ENCODE measurements at places on chromosomes 4 and X.

GRCh38 chrX:1734806-1735205 is 119.9 kb downstream of the ASMT start:
- no peak for DNase-seq

GRCh38 chr4:61740886-61741285 is 540.8 kb downstream of the ADGRL3 start:
- DNase-seq, result no peak

- no peak for DNase-seq
Observed at GRCh38 chrX:106208154-106208553, 40.0 kb downstream of the PWWP3B start.

GRCh38 chr4:148828291-148828690 is 386.1 kb upstream of the NR3C2 start:
- DNase-seq, result no peak

DNA sequence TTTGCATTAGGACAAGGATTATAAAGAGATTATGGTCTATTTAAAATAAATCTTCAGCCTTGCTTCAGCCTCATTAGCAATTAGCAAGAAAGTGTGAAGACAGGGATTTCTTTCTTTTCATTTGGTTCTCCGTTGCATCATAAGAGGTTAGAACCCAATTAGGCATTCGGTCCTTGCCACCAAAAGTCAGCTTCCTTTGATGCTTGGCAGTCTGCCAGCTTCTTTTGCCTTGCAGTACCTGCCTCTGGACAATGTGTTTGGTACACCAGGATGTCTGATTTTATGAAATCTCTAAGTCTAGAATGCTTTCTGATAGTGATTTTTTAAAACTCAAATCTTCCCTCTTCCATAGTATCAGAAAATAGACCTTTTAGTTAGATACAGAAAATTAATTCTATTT is 12.4 kb downstream of the SMIM20 start:
- DNase-seq, result no peak

DNA sequence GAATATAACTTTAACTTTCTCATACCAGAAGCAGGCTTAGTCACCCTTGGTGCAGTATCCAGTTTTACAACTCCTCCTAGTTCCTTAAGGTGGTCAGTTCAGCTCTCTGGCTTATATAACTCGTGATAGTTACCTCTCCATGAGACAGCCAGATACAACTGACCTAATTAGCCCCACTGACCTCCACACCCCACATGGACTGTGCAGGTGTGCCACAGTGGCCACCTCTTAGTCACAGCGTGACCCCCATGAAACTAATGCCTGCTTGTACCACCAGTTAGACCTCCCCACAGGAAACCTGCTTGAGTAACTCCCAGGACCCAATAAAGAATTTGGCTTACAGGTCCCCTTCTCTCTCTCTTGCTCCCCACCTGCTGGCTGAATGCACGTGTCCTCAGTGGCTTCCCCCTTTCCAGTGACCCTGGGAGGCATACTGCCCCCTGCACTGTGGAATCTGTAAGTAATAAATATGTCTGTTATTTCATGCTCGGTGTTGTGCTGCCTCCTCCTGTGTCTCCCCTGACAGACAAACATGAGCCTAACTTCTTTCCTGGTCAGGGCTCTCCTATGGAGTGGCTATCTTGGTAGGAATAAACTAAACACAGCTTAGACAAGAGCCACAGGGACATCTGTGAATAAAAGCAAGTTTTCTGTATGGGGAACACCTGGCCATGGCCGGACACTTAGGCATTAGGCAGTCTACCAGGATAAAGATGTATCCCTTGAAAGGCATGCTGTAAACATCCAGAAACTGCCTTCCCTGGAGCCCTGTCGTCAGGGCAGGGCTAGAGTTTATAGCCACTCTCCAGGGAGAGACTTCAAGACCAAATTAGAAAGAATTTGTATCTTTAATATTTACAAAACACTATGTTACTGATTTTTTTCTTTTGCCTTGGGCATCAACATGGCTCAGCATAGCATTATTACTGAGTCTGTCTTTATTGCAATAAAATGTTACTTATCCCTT is 209.7 kb upstream of the BOD1L1 start:
- no peak for DNase-seq

GRCh38 chrX:142359331-142359730 is 154.2 kb upstream of the MAGEC2 start:
- DNase-seq, result no peak

- no peak for DNase-seq
Observed at GRCh38 chrX:95383778-95384177, 1300.9 kb upstream of the DIAPH2 start.

DNA sequence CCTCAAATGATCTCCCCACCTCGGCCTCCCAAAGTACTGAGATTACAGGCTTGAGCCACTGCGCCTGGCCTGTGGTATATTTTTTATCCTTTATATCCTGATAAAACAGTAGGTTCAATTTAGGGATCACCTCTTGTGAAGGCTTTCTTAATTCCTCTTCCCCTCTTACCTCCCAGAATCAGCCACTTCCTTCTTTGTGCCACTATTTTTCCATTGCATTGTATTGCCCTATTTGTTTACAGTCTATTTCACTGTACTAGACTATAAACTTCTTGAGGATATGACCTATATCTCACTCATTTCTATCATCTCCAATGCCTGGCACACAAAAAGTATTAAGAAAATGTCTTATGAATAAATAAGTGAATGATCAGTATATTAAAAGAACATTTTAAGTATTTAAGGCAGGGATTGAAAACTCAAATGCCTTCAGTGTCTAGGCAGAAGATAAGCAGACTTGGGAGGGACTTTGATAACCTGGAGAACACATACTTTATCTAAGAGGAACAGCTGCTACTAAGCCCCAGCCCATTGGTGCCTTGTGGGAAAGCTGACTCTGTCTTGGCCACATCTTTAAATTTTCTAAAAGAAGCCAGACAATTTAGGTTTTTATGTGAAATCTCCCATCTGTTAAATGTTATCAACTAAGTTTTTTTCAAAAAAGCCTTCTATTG is 82.3 kb upstream of the OGT start:
- DNase-seq, result no peak

Data from NCI-H226 (cell line).